ENCODE measurements at places on chromosomes 4 and X.

DNA sequence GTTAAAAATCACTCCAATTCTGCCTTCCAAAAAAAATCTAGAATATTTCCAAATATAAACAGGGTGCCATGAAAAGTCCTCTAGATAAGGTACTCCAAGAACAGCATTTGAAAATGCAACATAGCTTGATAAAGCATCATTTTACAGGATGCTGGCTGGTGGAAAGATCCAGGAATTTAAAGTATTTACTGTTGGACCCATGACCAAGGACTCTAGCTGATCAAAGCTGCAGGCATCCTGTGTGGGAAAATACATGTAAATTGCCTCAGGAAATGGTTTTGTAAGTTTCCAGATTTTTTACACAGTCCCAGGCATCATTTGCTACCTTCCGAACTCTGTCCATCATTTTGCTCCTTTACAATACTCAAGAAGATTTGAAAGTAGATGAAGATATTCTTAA is 164.4 kb downstream of the GRIA3 start:
- no peak for DNase-seq

DNA sequence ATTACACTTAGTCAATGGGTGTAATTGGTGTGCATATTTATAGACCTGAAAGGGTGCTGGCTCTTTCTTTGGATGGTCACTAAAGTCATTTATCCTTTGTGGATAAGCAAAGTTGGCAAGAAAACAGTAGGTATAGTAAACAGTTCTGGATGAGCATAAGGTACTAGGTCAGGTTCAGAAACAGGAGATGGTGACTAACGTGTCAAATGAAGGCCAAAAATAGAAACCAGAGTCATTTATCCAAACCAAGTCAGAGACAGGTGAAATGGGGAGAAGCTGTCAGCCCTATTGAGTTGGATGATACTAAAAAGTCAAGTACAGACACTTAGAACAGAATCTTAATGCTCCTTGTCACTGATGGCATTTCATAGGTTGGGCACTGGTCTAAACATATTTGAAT is 313.1 kb downstream of the KLHL13 start:
- DNase-seq: no peak

DNA sequence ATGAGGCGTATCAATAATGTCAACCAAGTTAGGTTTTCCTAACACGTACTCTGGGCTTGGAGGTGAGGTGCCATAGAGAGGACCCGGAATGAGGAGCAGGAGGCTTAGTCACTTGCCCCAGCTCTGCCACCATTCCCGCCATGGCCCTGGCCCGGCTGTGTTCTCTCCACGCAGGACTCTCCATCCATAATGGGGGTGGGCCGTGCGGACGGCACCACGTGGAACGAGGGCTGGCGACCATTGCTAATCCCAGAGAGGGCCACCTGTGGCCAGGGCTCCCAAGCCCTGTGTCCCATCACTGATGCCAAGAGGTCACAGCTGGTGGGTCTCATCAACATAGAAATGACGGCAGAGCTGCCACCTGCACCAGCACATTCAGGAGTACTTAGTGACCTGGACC is 76.4 kb downstream of the JAKMIP1 start:
- DNase-seq: no peak

- DNase-seq: no peak
Observed at GRCh38 chr4:56003606-56004005, 54.9 kb downstream of the CEP135 start.

- DNase-seq: peak; percentile 62
Observed at GRCh38 chrX:69179380-69179911, 14.2 kb upstream of the PJA1 start.

DNA sequence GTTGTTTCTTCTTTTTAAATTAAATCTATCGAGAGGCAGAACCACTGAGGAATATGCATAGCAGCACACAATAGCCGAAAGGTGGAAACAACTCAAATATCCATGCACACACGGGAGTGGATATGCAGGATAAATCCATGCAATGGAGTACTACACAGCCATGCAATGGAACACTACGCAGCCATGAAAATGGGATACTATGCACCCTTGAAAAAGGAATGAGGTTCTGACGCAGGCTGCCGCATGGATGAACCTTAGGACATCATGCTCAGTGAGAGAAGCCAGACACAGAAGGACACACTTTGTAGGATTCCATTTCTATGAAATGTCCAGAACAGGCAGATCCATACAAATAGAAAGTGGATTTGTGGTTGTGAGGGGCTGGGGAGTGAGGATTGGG is 18.4 kb upstream of the P2RY8 start:
- DNase-seq: no peak

- no peak for DNase-seq
Observed at GRCh38 chr4:102295153-102295862, 50.0 kb downstream of the SLC39A8 start.

DNA sequence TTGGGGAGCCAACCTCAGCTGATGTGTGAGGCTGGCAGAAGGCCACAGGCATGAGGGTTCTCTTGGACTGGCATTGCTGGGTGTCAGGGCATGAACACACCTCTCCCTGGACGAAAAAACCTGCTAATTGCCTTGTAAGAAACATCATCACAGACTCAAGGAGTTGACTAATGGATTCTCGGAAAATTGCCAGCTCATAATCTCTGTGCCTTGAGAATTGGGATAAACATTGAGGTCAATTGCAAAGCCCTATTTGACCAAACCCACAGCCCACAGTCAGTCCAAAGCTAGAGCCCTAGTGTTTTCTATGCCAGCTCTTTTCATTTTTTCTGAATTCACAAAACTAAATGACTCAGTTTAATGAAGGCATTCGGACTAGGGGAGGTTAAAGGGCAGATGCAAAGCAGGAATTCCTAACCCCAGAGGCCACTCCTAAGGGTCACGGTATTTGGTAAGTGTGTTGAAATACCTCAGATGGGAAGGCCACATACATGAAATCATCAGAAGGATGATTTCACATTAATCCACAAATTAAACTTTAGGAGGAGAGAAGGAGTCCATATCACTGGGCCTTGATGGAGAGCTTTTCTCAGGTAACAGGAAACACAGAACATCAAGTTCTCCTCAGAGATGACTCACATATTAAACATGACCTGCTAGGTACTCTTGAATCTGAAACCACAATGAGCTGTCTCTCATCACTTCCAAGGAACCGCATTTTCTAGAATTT is 39.0 kb upstream of the RASL11B start:
- peak; percentile 28 for DNase-seq

- DNase-seq: no peak
Observed at GRCh38 chrX:1877780-1878179, 262.9 kb downstream of the ASMT start.

- DNase-seq: no peak
Observed at GRCh38 chrX:23736030-23736429, 7.0 kb downstream of the ACOT9 start.

DNA sequence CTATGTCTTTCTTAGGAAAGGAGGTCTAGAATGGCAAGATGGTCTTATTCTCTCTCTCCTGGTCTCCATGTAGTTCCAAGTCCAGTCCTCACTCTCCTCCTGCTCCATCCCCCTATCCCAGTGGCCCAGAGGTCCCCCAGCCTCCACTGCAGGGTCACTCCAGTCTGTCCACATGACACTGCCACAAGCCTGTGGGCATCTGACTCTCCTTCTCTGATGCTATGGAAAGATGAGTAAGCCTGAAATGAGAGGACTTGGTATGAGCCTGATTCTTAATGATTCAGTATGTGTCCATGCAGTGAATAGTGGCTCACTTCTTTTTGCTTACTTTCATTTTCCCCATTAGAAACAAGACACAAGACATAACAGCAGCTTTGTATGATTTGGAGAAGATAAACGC is 516.8 kb upstream of the ADGRL3 start:
- no peak for DNase-seq

GRCh38 chr4:173936861-173937260 is 346.6 kb downstream of the FBXO8 start:
- no peak for DNase-seq

- no peak for DNase-seq
Observed at GRCh38 chr4:6692806-6693205, 872 bp upstream of the S100P start.

GRCh38 chr4:83929550-83929949 is 393.6 kb downstream of the GPAT3 start:
- no peak for DNase-seq

- DNase-seq: no peak
Observed at GRCh38 chr4:38162240-38162784, 202.1 kb downstream of the PTTG2 start.

DNA sequence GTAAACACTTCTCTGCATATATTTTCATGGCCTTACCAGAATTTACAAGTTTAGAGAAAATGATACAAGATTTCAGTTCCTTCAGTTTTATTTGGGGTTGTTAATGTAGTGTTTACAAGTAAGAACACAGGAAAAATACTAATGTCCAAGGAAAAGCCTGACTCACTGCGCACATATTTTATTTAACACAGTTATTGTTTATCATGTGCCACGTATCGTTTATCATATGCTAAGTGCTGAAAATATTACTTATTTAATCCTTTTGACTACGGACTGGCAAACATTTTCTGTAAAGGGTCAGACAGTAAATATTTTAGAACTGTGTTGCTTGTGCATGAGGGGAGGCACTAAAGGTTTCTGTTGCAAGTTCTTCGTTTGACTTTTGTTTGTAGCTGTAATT is 794 bp downstream of the HSD17B13 start:
- DNase-seq: no peak

- peak; percentile 45 for DNase-seq
Observed at GRCh38 chrX:8738588-8739189, 6.8 kb upstream of the ANOS1 start.

DNA sequence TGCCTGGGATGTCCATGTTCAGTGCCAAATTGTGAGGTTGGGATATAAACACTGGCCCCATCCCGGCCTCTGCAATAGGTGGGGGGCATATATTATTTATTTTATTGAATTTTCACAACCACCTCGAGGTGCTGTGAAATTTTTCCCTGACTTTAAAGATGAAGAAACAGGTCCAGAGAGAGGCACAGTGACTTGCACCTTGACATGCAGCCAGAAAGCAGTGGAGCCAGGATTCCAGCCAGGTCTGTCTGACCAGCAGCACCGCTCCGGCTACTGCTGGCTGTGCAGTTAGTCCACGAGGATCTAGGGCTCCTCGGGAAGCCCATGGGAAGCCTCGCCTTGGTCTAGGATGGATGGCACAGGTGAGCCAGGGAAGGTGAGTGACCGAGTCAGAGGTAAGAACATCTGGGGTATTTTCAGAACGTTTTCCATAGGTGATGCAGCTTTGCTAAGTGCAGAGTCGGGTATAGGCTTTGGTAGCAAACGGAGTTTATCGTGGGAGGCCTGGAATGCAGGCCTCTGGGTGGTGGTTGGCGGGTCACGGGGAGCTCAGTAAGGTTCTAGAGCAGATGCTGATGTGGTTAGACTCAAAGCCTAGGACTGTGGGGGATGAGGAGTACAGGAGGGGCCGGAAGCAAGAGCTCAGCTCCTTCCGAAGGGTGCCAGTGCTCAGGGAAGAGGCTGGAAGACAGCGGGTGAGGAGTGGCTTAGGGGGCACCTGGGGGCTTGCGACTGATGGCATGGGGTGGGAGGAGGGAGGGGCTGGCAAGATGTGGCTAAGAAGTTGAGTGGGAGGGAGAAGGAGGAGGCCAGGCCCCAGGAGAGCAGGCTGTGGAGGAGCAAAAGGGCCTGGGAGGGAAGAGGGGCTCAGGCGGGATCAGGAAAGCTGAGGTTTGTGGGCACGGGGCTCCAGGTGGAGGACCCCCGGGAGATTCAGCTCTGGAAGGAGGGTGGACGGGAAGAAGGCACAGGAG is 107.7 kb upstream of the LRPAP1 start:
- DNase-seq: no peak

GRCh38 chr4:158825433-158826036 is 56.7 kb downstream of the FNIP2 start:
- DNase-seq: no peak

DNA sequence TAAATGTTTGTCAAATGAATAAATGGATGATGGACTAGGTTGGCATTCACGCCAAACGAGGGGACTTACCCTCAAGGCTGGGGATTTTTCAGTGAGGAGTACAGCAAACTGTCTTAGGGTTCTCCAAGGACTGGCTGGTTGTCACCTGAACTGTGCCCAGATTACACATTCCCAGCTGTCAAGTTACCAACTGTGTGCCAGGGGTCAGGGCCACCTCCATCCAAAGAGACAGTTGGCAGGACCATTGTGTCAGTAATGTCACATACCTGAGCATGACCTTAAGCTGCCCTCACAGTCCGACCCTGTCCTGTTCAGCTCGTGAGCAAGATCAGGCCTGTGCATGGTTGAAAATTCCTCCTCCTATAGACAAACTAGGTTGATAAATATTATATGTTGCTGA is 116.7 kb downstream of the MID1IP1 start:
- no peak for DNase-seq

- no peak for DNase-seq
Observed at GRCh38 chr4:122050841-122051240, 99.0 kb upstream of the TRPC3 start.

DNA sequence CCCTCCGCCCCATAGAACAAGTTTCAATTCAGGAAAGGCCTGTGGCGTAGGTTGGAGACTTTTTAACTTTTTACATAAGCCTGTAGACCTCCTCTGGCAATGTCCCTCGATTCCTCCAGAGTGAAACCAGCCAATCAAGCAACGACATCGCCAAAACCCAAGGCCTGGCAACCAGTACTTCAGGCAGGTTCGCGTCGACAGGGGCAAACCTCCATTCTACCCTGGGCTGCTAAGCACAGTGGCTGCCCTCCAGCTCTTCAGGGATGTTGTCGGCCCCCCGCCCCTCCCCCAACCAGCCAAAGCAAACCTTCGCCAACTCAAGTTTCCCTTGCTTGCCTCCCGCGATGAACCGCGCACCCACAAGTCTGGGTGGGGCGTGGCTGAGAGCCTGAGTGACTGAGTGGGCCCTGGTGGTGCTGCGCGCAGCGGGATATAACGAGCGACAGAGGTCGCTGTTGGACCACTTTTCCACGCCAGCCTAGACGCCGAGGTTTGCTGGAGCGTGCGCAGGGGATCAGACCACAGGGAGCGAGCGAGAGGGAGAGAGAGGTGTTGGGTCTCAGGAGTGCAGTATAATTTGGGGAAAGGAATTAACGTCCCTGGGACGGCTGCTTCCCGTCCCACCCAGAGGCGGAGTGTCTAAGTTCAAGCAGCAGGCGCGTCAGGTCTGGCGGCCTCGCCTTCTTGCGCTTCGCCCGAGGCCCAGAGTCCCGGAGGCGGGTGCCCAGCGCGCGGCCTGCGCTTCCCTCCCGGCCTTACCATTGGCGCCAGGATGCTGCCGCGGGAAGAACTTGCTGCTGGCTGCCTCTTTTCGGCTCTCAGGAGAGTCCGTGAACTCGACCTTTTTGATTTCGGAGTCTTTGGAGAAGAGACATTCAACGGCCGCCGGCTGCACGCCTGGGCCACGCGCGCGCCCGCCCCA is 9.0 kb upstream of the PITX2 start:
- DNase-seq: no peak

GRCh38 chr4:149884529-149885181 is 69.0 kb upstream of the IQCM start:
- DNase-seq: no peak

GRCh38 chr4:145186729-145187128 is 6.3 kb upstream of the OTUD4 start:
- DNase-seq: no peak

DNA sequence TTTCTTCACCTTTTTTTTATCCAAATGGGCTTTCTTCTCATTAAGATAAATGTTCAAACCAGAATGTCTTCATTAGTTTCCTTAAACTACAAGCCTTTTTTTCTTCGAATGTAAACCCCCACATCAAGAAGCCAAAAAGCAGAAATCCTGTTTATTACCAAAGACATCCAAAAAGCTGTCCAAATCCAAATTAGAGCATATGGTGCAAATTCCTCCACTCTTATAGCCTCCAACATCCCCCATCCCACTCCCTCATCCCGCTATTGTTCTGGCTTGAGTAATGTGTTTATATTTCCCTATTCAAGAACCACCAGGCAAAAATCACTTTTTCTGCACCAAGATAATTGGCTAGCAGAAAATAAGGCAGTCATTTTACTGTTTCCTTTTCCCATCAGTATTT is 315.1 kb upstream of the ADGRL3 start:
- no peak for DNase-seq

- no peak for DNase-seq
Observed at GRCh38 chr4:121697564-121697963, 784 bp upstream of the ANXA5 start.

All from ovary (tissue), 10 donors.